ENCODE measurements at places on chromosomes 11 and 22.

GRCh38 chr11:7320306-7320705 is 68.6 kb downstream of the SYT9 start:
- no peak for DNase-seq

- DNase-seq: no peak
Measured at GRCh38 chr11:117610901-117611300, 186.1 kb downstream of the DSCAML1 start.

- no peak for DNase-seq
Measured at GRCh38 chr11:92596596-92597317, 372.1 kb downstream of the FAT3 start.

DNA sequence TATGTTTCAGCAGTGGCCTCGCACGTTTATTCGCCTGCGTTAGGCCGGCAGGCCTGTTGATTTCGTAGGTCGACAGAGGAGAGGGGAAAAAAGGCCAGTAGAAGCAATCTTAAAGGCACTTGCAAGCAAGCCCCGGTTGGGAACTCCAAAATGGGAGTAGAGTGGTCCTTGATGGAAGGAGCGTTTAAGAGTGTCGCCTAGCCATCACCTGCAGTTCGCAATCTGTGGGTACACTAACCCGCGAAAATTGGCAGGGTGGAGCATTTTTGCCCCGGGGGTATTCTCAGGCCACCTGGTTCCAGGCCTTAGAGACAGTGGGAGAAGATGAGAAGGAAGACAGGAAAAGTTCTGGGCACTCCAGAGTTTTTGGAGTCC is 1.1 kb downstream of the EWSR1 start:
- no peak for DNase-seq

- peak; percentile 66 for DNase-seq
Measured at GRCh38 chr11:22456993-22457762, 119.0 kb downstream of the SLC17A6 start.
